Activated T-cell treated with anti-CD3 and anti-CD28 coated beads, Interleukin-2, amount 50 U/mL, for 72 hours (primary cell): ENCODE measurements at places on chromosomes 11 and 22. TPM values are rescaled to one million over a fixed set of nuclear protein-coding genes. Genes with fewer than 3 reads are reported as not detected.
A peak's percentile ranks its signal among the peaks of the same experiment; 100 is the strongest.

DNA sequence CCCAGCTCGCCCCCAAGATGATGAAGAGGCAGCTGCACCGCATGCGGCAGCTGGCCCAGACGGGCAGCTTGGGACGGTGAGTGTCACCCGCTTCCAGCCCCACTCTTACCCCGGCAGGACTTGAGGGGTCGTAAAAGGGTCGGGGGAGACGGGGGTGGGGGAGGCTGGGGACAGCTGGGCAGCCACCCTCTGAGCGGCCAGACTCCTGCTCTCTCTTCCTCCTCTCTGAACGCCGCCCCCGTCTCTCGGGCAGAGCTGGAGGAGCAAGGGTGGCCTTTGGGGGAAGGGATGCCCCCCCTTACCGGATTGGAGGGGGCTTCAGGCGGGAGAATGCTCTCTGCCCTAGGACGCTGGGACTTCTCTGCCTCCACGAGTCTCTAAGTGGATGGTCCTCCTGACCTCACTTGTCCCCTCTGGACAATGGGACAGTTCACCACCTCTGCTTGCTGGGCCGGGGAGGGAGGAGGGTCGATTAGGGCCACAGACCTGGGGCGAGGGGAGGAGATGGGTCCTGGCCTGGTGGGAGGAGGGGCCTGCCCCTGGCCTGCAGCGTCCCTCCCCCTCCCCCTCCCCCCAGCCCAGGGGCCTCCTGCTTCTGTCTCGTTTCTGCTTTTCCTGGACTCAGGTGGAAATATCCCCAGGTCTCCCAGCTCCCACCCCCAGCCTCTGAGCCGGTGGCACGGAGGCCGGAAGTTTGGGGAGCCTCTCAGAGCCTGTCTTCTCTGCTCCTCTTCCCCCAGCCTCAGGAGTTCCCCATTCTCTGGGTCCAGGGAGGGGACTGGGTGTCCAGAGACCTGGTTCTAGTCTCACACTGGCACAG, 512 bp downstream of the SH3BP1 start:
- peak; percentile 44 for DNase-seq
- peak overlapping the region; percentile 87 for H3K4me3 ChIP-seq
- peaks cover 56% of the 10 kb centered on the region for H3K4me1 ChIP-seq
- H3K27me3 ChIP-seq: no peaks in the 10 kb centered on the region
- H3K36me3 ChIP-seq: peaks cover 5% of the 10 kb centered on the region

GRCh38 chr11:80379620-80380278, 938.9 kb upstream of the TENM4 start:
- H3K36me3 ChIP-seq: no peaks in the 10 kb centered on the region
- H3K27ac ChIP-seq: no peak overlapping the region
- no peak for DNase-seq
- no peaks in the 10 kb centered on the region for H3K4me1 ChIP-seq
- H3K4me3 ChIP-seq: no peak overlapping the region

GRCh38 chr11:102489186-102490145, 36.9 kb upstream of the TMEM123 start:
- H3K27me3 ChIP-seq: no peaks in the 10 kb centered on the region
- no peaks in the 10 kb centered on the region for H3K36me3 ChIP-seq
- H3K27ac ChIP-seq: peak overlapping the region; percentile 75
- H3K4me3 ChIP-seq: peak overlapping the region; percentile 25

DNA sequence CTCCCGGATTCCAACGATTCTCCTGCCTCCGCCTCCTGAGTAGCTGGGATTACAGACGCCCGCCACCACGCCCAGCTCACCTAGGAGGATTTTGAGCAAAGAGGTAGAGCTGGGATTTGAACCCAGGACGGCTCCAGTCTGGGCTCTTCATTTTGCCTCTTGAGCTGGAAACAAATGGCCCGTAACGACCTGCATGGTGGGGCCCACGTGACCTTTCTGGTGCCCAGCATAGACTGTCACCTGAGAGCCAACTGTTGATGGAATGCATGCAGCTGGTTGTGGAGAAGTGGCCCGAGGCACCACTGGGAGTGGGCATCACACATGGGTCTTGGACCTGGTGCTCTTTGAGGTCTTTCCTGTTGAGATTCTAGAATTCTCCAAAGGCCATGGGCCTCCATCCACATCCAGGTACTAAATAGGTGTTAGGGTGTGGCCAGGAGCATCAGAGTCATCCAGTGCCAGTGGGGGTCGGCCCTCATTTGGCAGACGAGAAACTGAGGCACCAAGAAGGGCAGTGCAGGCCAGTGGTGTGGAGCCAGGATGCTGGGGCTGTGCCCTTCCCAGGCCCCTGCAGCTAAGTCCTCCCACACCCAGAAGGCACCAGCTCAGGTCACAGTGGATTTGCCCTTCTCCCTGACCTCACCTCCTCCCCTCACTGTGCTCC, 3.9 kb downstream of the ATF4 start:
- H3K4me3 ChIP-seq: peak overlapping the region; percentile 90
- peak overlapping the region; percentile 90 for H3K27ac ChIP-seq
- DNase-seq: peak; percentile 42
- H3K4me1 ChIP-seq: peaks cover 77% of the 10 kb centered on the region

GRCh38 chr11:104145062-104145461, 18.9 kb downstream of the PDGFD start:
- H3K36me3 ChIP-seq: no peaks in the 10 kb centered on the region
- no peaks in the 10 kb centered on the region for H3K27me3 ChIP-seq
- no peak overlapping the region for H3K27ac ChIP-seq
- H3K4me3 ChIP-seq: no peak overlapping the region

DNA sequence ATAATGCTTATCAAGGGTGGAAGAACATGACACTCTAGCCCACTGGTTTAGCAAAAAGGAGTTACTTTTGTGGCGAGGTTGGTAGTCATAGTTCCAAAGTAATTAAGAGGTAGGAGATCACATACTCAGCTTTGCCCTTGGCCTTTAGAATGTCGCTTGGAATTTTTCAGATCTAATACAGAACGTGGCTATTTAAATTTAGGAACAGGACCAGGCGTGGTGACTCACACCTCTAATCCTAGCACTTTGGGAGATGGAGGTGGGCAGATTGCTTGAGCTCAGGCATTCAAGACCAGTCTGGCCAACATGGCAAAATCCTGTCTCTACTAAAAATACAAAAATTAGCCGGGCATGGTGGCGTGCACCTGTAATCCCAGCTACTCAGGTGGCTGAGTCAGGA, 26.1 kb upstream of the ZNRF3 start:
- no peaks in the 10 kb centered on the region for H3K4me1 ChIP-seq
- H3K4me3 ChIP-seq: no peak overlapping the region
- H3K27ac ChIP-seq: no peak overlapping the region
- no peaks in the 10 kb centered on the region for H3K36me3 ChIP-seq
- H3K27me3 ChIP-seq: peaks cover 14% of the 10 kb centered on the region

DNA sequence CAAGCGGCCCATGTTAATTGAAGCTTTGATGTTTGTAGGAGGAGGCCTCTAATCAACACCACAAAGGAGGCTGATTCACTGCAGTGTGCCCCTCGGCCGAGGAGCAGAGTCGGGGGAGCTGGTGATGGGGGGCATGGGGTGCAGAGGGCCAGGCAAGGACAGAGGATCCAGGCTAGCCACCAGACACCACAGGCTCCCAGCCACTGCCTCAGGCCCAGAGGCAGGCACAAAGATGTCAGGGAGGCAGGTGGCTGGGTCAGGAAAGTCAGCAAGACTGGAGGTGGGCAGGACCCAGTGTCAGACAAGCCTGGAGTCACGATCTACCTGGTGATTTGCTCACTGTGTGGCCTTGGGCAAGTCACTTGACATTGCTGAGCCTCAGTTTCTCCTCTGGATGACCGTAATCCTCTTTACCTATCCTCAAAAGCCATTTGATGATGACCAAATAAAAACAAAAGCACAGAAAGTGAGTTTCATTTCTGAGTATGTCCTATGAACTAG, 121.0 kb downstream of the BUD13 start:
- H3K36me3 ChIP-seq: no peaks in the 10 kb centered on the region
- H3K4me1 ChIP-seq: no peaks in the 10 kb centered on the region
- no peak for DNase-seq
- no peak overlapping the region for H3K4me3 ChIP-seq
- H3K27me3 ChIP-seq: no peaks in the 10 kb centered on the region
- no peak overlapping the region for H3K27ac ChIP-seq

DNA sequence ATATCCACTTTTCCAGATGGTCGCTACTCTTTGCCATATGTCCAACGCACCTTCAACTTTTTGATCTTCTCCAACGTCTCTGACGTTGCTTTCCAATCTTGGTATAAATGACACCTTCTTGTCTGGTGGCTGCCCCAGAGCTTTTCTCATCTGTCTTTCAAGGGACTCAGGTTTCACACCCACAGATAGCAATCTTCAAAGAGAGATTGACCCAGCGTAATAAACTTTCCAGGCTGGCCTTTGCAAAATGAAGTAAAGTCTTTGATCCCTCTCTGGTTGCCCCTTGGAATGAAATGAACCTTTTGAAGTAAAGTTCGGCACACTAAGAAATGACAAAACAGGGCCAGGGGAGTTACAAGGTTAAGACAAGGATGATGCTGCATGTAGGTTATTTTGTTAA, 138.4 kb upstream of the BDNF start:
- DNase-seq: no peak
- no peaks in the 10 kb centered on the region for H3K4me1 ChIP-seq
- no peaks in the 10 kb centered on the region for H3K36me3 ChIP-seq
- H3K27ac ChIP-seq: no peak overlapping the region

DNA sequence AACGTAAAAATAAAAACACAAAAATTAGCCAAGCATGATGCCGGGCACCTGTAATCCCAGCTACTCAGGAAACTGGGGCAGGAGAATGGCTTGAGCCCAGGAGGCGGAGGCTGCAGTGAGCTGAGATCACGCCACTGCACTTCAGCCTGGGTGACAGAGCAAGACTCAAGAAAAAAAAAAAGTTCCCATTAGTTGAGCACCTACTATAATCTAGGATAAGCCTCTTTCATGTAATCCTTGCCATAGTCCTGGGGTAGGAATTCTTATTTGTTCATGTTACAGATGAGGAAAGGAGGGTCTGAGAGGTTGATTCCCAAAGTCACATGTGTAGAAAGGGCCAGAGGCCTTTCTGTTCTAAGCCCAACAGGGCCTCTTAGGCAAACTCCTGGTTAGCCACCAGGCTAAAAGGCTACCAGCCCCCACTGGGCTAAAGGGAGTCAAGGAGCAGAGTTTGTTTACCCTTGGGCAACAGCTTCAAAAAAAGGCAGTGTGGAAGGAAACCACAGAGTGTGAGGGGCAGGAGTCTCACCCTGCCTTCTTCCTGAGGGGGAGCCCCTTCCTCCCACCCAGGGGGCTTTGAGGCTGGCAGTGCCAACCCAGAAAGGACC, 21.6 kb upstream of the CSNK1E start:
- H3K36me3 ChIP-seq: no peaks in the 10 kb centered on the region
- no peak overlapping the region for H3K27ac ChIP-seq
- peaks cover 15% of the 10 kb centered on the region for H3K27me3 ChIP-seq
- H3K4me1 ChIP-seq: no peaks in the 10 kb centered on the region

BIRC3 gene
- 155 TPM for total RNA-seq

- no peak overlapping the region for H3K4me3 ChIP-seq
- no peak overlapping the region for H3K27ac ChIP-seq
- no peaks in the 10 kb centered on the region for H3K27me3 ChIP-seq
Measured at GRCh38 chr11:2726964-2727363, 27.2 kb upstream of the KCNQ1OT1 start.

GRCh38 chr11:73972187-73972586, 10.5 kb downstream of the UCP2 start:
- H3K36me3 ChIP-seq: peaks cover 25% of the 10 kb centered on the region
- H3K27ac ChIP-seq: peak overlapping the region; percentile 8
- H3K4me1 ChIP-seq: peaks cover 86% of the 10 kb centered on the region
- H3K27me3 ChIP-seq: no peaks in the 10 kb centered on the region

ZNF280B gene
- 4.5 TPM for total RNA-seq

DNA sequence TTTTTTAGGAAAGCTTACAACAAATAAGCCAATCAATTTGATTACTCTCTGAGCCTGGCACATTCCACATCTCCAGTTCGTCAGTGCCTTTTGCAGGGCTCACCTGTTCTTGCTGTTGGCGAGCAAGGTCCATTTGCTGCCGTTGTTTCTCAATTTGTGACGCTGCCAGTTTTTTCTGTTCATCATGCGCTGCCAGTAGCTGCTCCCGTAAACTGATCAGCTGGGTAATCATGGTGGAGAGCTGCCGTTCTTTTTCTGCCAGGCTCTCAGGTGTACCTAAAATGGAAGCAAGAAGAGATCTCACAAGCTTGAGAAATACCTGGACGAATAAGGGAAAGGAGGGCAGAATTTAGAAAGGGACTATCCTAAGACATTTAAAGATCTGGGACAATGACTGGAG, 169.7 kb downstream of the SOX6 start:
- H3K4me1 ChIP-seq: no peaks in the 10 kb centered on the region
- H3K4me3 ChIP-seq: no peak overlapping the region
- no peak for DNase-seq
- no peaks in the 10 kb centered on the region for H3K27me3 ChIP-seq

DNA sequence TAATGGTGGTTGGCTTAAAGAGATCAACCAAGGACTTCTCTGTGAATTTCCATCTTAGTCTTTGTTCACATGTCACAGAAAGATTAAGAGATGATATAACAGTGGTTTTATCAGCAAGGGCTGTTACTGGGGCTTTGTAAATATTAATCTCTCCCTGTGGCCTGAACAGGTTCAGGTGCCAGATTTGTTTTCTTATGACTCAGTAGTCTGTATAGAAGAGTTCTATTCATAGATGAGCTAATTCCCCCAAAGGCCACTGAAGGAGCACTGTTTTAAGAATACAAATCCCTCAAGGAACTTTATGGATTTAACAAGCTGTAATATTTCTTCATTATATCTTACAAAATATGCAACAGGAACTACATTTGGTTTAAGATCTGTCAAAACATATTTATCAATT, 50.4 kb downstream of the TCP11L1 start:
- H3K27me3 ChIP-seq: no peaks in the 10 kb centered on the region
- no peak overlapping the region for H3K4me3 ChIP-seq
- peak overlapping the region; percentile 67 for H3K27ac ChIP-seq
- H3K36me3 ChIP-seq: no peaks in the 10 kb centered on the region
- no peaks in the 10 kb centered on the region for H3K4me1 ChIP-seq
